NCI-H187 (cell line): ENCODE measurements at places on chromosomes 5 and 9.

DNA sequence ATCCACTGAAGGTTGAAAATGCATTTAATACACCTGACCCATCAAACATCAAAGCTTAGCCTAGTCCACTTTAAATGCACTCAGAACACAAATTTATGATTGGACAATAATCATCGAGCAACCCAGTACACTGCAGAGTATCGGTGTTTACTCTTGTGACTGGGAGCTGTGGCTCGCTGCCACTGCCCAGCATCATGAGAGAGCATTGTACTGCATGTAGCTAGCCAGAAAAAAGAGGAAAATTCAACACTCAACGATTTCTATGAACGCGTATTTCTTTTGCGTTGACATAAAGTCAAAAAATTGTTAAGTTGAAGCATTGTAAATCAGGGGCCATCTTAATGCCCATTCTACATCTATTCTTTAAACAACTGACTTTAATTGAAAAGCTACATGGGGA is 95.1 kb upstream of the CD180 start:
- DNase-seq, result no peak

DNA sequence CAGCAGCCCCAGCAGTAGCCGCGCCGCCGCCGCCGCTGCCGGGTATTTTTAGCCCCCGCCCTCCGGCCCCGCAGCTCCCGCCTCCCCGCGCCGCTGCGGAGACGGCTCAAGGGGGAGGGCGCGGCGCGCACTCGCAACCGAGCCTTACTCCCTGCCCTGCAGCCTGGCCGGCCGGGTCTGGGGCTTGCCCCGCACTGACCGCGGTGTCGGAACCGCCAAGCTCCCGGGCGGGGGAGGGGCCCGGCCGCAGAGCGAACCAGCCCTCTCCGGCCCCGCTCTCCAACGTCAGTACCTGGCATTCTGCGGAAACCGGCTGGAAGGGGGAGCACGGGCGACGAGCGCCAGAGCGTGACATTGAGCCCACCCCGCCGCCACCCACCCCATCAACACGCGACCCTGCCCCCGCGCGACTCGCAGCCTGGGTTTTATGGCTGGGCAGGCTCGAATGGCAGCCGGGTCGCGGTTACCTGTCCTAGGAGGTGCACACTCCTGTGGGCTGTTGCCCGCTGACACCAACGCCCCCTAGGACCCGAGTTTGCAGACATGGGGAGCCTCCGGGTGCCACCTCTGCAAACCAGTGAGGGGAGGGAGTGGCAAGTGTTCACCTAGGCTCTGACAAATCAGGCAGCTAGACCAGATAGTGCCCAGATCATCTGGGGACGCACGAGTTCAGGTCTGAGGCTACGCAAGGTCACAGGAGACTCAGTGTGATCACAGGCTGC is at the start of gene ACSL6:
ACSL6 (minus strand) TSS at position 37 of the 722 bp plus-strand sequence. CDS start 105 bp downstream, outside the sequence.
- no peak for DNase-seq

DNA sequence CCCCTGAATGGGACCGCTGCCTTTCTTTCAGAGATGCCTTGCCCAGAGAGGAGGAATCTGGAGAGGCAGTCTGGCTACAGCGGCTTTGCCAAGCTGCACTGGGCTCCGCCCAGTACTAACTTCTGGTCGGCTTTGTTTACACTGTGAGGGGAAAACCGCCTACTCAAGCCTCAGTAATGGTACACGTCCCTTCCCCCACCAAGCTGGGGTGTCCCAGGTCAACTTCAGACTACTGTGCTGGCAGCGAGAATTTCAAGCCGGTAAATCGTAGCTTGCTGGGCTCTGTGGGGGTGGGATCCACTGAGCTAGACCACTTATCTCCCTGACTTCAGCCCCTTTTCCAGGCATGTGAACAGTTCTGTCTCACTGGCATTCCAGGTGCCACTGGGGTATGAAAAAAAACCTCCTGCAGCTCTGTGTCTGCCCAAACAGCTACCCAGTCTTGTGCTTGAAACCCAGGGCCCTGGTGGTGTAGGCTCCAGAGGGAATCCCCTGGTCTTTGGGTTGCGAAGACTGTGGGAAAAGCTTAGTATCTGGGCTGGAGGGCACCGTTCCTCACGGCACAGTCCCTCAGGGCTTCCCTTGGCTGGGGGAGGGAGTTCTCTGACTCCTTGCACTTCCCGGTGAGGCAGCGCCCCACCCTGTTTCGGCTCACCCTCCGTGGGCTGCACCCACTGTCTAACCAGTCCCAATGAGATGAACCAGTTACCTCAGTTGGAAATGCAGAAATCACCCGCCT is 171.2 kb downstream of the CWC27 start:
- DNase-seq, result peak; percentile 50

DNA sequence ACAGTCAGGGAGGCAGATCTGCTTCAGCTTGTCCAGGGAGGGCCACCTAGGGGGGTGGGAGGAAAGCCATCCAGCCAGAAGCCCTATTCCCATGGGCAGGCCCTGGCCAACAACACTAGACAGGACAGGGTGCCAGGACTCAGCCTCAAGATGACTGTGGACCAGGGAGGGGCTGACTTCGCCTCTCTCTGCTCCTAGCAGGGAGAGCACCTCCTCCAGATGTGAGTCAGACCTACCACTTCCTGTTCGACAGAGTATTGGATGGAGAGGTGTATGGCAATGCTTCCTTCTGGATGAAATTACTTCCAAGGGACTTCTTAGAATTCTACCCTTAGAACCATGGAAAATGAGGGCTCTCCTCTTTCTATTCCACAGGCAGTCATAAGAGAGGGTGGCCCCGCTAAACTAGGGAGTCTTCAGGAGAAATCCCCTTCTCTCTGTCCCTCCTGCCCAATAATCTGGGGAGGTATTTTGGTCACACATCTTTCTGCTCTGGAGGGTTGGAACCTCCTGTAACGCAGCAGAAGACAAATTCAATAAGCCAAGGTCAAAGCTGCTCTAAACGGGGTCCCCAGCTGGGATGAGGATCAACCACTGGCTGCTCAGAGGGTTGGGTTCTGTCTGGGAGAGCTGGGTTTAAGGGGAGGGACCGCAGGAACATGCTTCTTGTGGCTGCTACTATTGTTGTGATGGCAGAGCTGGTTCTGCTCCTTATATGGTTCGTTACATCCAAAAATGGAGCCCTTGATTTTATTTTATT is 23.2 kb upstream of the RCL1 start:
- no peak for DNase-seq

DNA sequence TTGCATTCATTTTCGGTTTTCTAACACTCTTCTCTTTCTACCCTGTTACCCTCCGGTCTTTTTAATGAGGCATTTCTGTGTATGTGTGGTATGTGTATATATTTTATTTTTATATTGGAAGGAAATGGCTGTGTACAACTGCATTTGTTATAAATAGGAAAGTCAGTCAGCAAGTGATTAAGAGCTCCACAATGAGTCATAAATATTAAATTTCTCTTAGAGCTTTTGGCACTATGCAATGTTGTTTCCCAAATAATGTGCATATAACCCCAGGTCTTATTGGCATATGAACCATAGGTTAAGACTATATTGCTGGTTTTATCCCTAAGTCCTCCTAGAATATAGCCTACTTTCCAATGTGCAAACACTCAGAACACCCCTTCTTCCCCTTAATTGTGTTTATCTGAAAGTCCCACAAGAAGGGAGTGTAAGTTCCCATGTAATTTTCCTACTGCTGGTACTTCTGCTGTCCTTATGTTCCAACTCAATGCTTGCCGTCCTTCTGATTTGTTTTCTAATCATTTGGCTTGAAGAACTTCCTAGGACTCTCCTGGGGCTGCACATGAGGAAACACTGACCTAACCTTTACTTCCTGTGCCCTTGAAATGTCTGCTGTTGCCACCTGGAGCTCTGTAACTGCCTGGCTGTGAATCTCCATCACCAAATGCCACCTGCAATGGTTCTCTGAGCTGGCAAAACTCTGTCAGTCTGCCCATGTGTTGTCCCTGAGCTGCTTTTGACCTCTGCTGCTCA is 65.5 kb upstream of the PCSK5 start:
- DNase-seq, result no peak

- no peak for DNase-seq
These were observed 57.2 kb upstream of the HAPLN1 start for GRCh38 chr5:83777856-83778255.

DNA sequence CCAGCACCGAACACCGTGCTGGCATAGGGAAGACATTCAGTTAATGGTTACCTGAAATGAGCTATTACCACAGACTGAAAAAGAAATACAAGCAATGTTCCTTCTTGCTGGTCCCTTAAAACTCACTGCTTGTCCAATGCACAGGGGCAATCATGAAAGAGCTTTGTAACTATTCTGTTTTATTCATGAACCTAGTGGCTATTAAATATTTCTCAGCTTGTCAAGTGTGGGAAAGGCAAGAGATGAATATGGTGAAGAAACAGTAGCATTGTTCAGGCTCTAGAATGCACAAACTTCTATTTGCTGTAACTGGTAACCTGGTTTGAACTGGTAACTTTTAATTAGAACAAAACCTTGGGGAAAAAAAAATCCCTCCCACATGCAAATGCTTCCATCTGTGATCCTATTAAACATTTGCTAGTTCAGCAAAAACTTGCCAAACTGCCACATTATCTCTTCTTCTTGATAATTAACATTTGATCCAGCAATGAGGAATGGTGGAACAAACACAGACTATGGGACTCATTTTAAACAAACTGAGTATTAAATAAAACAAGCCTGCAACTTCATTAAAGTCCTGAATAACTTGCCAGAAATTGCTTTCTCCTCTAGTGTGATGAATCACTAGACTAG is 36.1 kb downstream of the YIPF5 start:
- DNase-seq, result no peak

DNA sequence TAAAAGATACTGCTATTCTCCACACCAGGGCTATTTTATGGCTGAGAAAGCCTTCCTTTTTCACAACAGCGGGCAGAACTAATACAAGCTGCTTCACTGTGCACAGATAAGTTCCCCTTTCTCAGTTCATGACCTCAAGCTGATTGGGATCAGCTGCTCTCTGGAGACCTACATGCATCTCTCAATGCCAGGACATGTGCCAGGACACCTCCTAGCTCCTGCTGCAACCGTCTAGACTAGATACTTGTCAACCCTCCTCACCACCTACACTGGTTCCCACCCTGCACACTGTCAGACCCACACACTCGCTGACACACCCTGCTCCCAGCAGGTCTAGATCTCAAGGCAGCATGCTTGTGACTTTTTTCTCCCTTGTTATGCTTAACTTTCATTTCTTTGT is 39.8 kb downstream of the STARD4 start:
- DNase-seq, result no peak
